ENCODE measurements at places on chromosomes 7 and 10.

- no peak for DNase-seq
These were observed 118.3 kb downstream of the AKR1D1 start for GRCh38 chr7:138194567-138194966.

DNA sequence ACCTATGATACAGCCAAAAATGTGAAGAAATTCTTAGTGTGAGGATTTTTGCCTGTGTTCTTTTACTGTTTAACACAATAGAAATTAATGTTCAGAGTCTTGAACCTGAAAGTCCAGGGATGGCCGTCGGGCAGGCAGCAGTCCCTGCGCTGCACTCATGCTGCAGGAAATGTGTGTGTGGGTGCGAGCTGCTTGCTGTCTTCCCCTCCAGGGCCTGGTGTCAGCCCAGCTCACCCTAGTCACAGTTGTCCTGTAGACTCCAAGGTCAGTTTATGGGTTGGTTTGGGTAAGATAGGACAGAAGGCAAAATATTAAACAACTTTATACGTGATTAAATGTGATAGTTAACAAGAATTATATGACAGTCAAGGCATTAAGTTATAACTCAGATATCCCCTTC, 78.7 kb downstream of the DYNC2I1 start:
- DNase-seq = no peak

- no peak for DNase-seq
These were observed 5.7 kb downstream of the CHCHD3 start for GRCh38 chr7:133076142-133076541.

DNA sequence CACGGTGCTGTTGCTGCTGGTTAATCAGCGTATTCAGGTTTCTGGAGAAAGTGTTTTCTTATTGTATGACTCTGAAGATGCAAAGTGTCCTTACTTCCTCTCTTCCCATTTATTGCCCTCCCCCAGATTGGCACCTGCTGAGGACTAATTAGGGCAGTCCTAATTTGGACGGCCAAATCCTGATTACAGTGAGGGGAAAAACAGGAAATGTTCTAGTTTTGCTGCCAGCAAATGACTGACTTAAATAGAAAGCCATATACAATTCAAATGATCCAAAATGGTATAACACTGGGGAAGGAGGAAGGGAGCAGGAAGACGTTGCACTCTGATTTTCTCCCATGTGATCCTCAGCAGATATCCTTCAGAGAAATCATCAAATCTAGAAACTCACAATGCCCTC, 222.4 kb upstream of the LRGUK start:
- DNase-seq = no peak

GRCh38 chr7:151013733-151014497, 10.4 kb downstream of the ATG9B start:
- DNase-seq = peak; percentile 96

GRCh38 chr10:8150401-8150905, 96.0 kb downstream of the GATA3 start:
- DNase-seq = no peak

DNA sequence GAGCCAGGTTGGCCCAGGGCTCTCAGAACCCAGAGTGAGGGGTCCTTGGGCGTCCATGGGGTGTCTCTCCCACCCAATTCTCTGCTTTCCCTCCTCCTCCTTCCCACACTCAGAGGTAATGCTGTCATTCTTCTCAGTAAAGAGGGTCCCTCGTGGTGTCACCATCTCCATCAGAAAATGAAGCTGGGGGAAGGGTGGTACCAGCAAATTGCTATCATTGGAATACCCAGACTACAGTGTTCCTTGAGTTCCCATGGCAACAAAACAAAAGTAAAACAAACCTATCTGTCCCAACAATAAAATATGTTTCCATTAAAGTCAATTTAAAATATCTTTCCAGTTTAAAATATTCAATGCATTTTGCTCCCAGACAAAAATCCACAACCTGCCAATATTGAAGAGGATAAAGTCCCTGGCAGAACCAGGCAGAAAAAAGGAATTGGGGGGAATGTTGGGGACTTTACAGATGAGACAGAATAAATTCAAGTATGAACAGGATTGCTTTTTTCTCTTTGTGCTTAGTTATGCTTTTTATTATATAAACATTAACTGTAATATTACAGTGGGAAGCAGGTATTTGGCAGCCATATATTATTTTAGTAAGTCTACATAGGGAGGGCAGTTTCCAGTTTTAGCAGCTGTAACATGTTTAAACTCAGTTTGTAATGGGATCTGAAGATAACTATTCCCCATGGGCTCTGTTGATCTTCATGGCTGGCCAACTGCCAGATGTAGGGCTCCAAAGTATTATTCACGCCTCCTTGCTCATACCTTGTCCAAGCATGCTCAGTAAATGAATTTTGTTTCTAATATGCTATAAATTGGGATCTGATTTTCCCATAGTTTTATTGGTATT, 182.1 kb downstream of the ARID5B start:
- DNase-seq = peak; percentile 35

GRCh38 chr10:88994019-88994418, 3.4 kb downstream of the FAS start:
- DNase-seq = no peak

DNA sequence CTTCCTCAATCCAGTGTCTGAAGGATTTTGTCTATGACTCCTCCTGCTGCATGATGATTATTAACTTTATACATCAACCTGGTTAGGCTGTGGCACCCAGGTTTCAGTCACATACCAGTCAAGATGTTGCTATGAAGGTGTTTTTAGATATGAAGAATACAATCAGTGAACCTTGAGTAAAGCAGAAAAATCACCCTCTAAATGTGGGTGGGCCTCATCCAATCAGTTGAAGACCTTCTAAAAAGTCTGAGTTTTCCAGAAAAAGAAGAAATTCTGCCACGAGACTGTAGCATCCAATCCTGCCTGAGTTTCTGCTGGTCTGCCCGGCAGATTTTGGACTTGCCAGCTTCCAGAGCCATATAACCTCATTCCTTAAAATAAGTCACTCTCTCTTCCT, 126.1 kb upstream of the FRMD4A start:
- no peak for DNase-seq
